Stimulated activated CD8-positive, alpha-beta memory T cell treated with anti-CD3 and anti-CD28 coated beads, Interleukin-4, amount 100 ng/mL, for 48 hours (primary cell): ENCODE measurements at places on chromosomes 4 and X.

- no peak for DNase-seq
Measured at GRCh38 chrX:150310881-150311280, 52.2 kb upstream of the MAMLD1 start.

- no peak for DNase-seq
Measured at GRCh38 chrX:132214518-132214917, 4.7 kb downstream of the RAP2C start.

GRCh38 chr4:142721187-142721586 is 124.9 kb downstream of the INPP4B start:
- no peak for DNase-seq

- DNase-seq: no peak
Measured at GRCh38 chr4:47198791-47199190, 167.4 kb downstream of the GABRB1 start.

- no peak for DNase-seq
Measured at GRCh38 chr4:144666539-144667175, 20.7 kb downstream of the HHIP start.
